CD4-positive, alpha-beta T cell treated with Interleukin-17A for 4 hours (primary cell): ENCODE measurements at places on chromosomes 3 and 15.

GRCh38 chr15:51283026-51283425 lies 55.4 kb downstream of the CYP19A1 start:
- no peak for DNase-seq

GRCh38 chr3:112623717-112624116 lies 17.2 kb downstream of the CCDC80 start:
- no peak for DNase-seq

DNA sequence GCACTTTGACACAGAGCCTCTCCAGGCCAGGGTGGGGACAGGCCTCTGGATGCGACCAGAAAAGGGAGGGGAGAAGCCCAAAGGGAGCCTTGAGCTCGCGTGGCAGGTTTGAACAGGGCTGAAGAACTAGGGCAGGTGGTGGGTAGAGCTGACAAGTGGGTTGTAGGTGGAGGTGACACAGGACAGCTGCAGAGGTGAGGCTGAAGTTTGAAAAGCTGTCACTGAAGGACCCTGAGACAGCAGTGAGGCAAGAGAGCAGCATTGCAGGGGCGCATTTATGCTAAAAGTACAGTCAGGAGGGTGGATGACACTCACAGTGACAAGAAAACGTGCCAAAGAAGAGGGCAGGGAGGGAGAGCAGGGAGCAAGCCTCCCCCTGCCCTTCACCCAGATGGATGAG lies 21.8 kb upstream of the EPB42 start:
- no peak for DNase-seq

GRCh38 chr3:150062492-150062891 lies 91.8 kb upstream of the PFN2 start:
- DNase-seq, result no peak

DNA sequence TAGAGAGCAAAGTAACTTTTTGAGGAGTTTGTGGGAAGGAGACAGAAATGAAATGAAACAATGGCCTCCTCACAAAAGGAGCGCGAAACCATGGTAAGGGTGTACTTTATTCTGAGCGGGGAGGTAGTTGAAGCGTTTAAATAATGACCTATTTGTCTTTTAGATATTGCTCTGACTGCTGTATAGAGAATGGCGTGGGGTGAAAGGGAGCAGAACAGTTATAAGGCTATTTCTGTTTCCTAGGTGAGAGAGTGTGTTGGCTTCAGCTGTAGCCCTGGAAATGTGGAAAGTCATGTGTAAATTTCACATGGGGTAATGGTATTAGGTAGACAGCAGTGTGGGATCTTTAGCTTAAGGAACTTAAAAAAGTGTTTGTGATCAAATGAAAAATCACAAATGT lies 54.9 kb downstream of the CNTN4 start:
- DNase-seq, result no peak

DNA sequence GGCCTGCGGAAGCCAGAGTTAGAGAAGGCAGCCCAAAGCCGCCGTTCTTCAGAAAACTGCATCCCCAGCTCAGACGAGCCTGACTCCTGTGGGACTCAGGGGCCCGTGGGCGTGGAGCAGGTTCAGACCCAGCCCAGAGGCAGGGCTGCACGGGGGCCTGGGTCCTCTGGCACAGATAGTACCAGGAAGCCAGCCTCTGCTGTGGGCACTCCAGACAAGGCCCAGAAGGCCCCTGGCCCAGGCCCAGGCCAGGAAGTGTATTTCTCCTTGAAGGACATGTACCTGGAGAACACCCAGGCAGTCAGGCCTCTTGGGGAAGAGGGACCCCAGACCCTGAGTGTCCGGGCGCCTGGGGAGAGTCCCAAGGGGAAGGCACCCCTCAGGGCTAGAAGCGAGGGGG lies 23.1 kb downstream of the ALPK3 start:
- no peak for DNase-seq
